Adipocyte (in vitro differentiated cells): ENCODE measurements at places on chromosomes 3 and 15.
A peak's percentile ranks its signal among the peaks of the same experiment; 100 is the strongest.

DNA sequence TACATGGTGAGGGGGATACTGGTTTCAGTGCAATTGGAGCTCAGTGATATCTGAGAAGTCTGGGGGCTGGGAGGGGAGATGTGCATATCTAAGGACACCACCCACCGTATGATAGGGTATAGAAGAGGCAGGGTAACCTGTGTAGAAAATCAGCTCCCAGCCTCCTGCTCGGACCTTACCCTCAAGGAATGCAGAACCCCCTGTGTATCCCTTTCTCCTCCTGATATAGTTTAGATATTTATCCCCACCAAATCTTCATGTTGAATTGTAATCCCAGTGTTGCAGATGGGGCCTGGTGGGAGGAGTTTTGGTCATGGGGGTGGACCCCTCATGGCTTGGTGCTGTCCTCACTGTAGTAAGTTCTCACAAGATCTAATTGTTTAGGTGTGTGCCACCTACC lies 48.2 kb upstream of the GATA2 start:
- DNase-seq, result no peak

GRCh38 chr3:42666577-42666998 lies 13.1 kb downstream of the ZBTB47 start:
- DNase-seq, result no peak

GRCh38 chr3:158058495-158059130 lies 47.6 kb downstream of the SHOX2 start:
- no peak for DNase-seq

DNA sequence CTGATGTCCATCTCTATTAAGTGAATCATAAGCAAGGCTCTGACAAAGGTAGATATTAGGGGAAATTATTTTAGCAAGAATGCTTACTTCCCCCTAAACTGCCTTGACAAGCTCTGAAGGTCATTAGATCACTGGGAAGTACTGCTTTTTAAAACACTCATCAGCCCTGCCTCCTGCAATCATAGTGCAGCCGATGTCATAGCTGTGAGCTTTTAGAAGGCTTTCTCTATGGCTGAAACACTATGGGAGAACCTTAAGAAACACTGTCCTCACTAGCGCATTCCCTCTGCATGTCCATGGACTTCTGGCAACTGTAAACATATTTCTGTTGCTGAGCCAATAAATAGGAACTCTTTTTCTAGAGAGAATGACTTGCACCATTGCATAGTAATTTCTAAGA lies 38.7 kb upstream of the PTPRG start:
- DNase-seq, result no peak

GRCh38 chr3:2595486-2595885 lies 496.8 kb downstream of the CNTN4 start:
- no peak for DNase-seq

GRCh38 chr3:70919661-70920060 lies 607.2 kb upstream of the MDFIC2 start:
- DNase-seq, result no peak

- DNase-seq, result no peak
Measured at GRCh38 chr15:87965304-87965703, 291.2 kb downstream of the NTRK3 start.

DNA sequence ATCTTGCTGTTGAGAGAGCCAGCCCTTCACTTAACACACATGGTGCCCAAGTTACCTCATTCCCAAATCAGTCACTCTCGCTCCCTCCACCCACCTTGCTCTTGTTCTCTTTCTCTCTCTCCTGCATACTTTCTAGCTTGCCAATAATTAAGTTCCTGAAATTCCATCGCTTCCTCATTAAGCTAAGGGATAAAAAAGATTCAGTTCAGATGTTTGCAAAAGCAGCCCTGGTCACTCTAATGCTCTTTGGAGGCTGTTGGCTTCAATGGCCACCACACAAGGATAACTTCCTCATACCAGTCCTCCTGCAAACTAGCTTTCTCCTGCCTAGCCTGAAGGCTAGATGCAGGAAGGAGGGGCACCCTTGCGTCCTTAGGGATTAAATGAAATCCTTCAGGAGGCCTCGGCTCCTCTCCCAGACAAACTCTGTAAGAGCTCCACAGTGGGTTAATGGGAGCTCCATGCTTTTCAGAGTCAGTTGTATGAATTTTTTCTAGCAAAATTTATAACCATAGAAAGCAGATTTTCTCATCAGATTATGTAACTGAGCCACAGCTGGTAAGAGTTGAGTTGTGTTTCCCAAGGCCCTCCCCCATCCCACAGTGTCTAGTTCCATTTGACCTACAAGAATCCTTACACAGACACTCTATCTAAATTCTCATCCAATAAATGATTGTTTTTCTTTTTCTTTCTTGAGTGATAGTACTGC lies 176.6 kb upstream of the TRIM42 start:
- peak; percentile 36 for DNase-seq

- DNase-seq, result no peak
Measured at GRCh38 chr3:187662848-187663409, 7.3 kb downstream of the SST start.

GRCh38 chr15:31129769-31130303 lies 28.3 kb upstream of the TRPM1 start:
- no peak for DNase-seq

- DNase-seq, result no peak
Measured at GRCh38 chr3:190424108-190424477, 25.6 kb downstream of the TMEM207 start.

GRCh38 chr3:171349392-171349791 lies 110.8 kb downstream of the TNIK start:
- DNase-seq, result peak; percentile 10

DNA sequence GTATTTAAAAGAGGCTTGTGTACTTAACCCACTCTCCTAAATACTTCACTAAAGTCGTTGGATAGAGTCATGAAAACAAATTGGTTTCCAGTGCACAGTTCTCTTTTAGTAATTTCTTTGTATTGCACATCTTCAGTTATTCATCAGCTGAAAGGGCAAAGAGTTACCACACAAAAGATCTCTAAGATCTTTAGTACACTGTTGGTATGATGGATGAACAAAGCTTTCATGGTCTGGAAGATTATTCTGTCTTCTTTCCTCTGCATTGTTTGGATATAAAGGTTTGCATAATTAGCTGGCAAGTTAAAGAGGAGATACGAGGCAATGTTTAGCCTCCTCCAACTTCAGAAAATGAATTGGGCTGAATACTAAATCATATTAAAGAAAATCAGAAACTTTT lies 40.5 kb downstream of the BCHE start:
- no peak for DNase-seq

DNA sequence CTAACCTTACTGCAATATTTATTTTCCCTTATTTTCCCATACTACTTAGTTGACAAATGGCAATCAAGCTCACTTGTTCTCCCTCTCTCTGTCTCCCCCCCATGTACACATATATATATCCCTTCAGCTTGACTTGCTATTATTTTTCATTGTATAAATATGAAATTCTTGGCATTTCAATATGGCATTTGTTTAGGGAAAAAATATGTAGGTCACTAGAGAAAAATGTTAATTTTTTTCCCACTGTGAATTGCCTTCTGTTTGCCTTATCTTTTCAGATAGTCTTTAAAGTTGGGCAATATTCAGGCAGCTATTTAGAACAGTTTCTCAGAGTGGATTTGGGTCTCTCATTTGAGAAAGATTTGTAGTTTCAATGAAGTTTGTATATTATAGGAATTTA lies 62.8 kb upstream of the UTS2B start:
- peak; percentile 61 for DNase-seq

GRCh38 chr15:70308011-70308734 lies 210.5 kb upstream of the TLE3 start:
- DNase-seq, result no peak

- DNase-seq, result no peak
Measured at GRCh38 chr15:49297584-49297983, 125.5 kb upstream of the FGF7 start.

GRCh38 chr3:8673083-8673737 lies 28.6 kb upstream of the SSUH2 start:
- DNase-seq, result no peak

- no peak for DNase-seq
Measured at GRCh38 chr15:47505712-47506328, 211.5 kb upstream of the SEMA6D start.

- peak; percentile 53 for DNase-seq
Measured at GRCh38 chr3:122577409-122578031, at the start of gene PARP15. TSS of gene PARP15 (plus strand) at chr3:122577650. CDS start at chr3:122577668, 18 bp downstream.

DNA sequence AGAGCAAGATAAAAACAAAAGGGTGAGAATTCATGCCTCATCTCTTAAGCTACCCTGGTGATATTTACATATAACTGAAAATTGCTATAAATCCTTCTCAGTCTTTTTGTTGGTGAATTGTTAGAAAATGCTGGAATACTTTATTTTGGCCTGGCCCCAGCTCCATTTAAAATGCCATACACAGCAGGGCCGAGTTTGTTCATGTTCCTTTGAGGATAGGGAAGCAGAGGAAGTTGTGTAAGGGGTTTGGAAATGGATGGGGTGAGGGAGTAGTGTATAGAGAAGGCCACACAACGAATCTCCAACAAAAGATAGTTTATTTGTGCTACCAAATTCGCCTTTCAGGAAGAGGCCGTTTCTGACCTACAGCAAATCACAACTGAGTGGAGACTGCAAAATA lies 78.6 kb upstream of the ADAMTS9 start:
- peak; percentile 6 for DNase-seq

- peak; percentile 6 for DNase-seq
Measured at GRCh38 chr15:33834892-33835743, 133.2 kb upstream of the CHRM5 start.

DNA sequence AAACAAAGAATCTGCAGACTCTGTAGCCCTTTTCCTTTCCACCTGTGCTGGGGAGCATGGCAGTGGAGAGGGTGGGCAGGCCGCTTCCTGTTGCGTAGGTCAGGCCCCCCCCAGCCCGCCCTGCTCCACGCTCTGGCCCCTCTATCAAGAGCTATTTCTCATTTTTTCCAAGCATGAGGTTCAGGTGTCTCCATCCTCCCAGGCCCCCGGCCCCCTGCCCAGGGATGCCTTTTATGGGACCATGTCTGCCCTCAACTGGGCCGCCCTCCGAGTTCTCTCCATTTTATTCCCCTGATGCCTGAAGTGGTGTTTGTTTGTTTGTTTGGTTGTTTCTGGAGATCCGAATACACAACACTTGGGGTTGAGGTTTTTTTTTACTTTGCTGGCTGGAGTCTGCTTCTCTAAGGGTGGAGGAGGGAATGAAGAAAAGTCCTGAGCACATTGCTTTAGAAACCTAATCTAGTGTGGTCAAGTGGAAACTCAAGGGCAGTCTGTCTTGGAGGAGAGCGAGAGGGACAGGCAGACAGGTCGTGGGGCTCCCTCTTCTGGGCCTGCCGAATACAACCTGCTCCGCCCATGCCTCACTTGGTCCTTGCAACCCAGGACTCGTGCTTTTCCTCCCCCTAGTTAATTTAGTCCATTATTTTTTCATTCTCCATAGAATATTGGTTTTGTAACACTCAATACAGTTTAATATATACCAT lies 176.5 kb upstream of the LYSMD4 start:
- DNase-seq, result peak; percentile 16

- DNase-seq, result peak; percentile 87
Measured at GRCh38 chr3:173584838-173585831, 187.6 kb downstream of the NLGN1 start.

GRCh38 chr3:84727616-84728015 lies 231.2 kb upstream of the CADM2 start:
- DNase-seq, result no peak

DNA sequence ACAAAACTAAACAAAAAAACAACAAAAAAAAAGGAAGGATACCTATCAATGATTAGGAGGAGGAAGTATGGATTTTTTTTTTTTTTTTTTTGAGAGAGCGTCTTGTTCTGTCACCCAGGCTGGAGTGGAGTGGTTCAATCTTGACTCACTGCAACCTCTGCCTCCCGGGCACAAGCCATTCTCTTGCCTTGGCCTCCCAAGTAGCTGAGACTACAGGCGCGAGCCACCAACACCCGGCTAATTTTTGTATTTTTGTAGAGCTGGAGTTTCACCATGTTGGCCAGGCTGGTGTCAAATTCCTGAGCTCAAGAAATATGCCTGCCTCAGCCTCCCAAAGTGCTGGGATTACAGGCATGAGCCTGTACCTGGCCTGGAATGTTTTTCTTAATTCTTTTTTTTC lies 195.8 kb downstream of the CBLB start:
- no peak for DNase-seq

DNA sequence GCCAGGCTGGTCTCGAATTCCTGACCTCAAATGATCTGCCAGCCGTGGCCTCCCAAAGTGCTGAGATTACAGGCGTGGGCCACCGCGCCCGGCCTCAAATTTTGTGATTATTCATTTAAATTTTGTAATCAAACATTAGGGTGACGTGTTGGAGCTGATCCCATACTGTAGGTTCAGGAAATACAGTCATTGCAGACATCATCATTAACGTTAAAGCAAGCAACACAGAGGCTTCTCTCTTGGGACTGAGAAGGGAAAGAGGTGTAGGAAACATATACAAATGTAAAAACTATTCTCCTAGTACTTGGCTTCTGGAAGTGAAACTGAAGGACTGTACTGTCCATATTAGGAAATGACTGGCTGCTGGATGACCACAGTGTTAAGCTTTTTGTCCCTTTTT lies 11.1 kb upstream of the ARID3B start:
- no peak for DNase-seq

- peak; percentile 74 for DNase-seq
Measured at GRCh38 chr15:81940467-81941451, 105.1 kb downstream of the MEX3B start.

DNA sequence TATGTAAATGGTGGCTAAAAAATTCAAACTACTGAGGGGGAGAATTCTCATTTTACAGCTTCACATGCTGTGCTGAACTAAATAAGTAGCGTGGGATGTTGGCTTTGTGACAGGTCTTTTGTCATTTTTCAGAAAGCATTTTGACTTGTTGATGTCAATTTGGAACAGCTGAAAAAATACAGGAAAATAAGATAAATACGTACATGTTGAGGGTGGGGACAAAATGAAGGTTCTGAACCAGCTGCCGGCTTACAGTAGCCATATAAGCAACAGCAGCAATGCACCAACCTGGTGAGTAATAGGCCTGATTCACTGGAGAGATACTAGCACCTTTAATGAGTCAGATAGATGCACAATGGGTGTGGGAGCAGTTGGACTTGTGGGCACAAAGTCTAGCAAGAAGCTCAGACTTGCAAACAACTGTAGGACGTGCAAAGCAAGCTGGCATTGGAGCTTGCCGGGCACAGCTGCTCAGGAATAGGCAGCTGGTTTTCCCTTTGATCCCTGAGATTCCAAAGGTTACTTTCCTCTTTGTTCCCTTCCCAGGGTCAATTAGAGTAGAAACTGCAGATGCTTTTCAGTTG lies 12.9 kb downstream of the B3GNT5 start:
- peak; percentile 50 for DNase-seq

GRCh38 chr15:101250873-101251829 lies 697 bp downstream of the CHSY1 start:
- peak; percentile 78 for DNase-seq

GRCh38 chr3:114887806-114888205 lies 259.3 kb downstream of the ZBTB20 start:
- peak; percentile 87 for DNase-seq
